KG1 (cell line): ENCODE measurements at places on chromosomes 11 and 22.

DNA sequence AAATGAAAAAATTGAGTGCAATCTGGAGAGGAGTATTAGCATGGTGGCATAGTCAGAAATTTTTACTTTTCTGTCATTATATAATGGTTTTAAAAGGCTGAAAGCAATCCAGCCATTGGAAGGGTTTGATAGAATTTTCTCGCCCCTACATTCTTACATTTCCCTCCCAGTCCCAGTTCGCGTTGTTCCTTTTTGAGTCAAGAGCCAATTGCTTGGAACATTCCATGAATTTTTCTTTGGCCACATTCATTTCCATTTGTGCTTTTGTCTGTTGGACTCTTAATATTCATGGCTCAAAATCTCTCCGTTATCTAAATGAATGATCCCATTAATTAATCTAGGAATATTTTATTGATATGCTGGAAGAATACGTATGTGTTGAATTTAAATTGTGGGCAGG is 66.0 kb downstream of the GRK3 start:
- no peak for DNase-seq

DNA sequence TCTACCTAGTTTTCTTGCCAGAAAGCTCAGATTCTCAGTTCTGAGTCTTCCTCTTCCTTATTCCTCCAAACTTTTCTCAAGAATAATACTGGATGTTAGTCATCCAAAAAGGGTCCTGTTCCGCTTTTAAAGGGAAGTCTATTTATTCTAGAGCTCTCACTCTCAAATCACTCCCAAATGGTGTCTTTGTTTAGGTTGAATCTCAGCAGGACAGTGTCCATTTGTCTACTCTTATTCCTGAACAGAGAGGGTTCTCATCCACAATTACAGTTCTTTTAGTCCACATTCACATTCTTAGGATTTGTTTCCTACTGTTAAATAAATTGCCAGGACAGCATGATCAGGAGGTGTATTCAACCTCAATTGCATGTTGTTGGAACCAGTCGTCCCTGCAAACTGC is 61.3 kb downstream of the MUC15 start:
- no peak for DNase-seq

GRCh38 chr22:26431261-26431995 is 2.4 kb downstream of the ASPHD2 start:
- DNase-seq: no peak

- DNase-seq: no peak
Measured at GRCh38 chr11:85115798-85116197, 511.3 kb downstream of the DLG2 start.

GRCh38 chr11:123493349-123494063 is 63.4 kb downstream of the GRAMD1B start:
- no peak for DNase-seq

- no peak for DNase-seq
Measured at GRCh38 chr11:38272376-38272775, 1674.3 kb upstream of the RAG2 start.

- no peak for DNase-seq
Measured at GRCh38 chr22:44889255-44889878, 120.4 kb downstream of the PHF21B start.

DNA sequence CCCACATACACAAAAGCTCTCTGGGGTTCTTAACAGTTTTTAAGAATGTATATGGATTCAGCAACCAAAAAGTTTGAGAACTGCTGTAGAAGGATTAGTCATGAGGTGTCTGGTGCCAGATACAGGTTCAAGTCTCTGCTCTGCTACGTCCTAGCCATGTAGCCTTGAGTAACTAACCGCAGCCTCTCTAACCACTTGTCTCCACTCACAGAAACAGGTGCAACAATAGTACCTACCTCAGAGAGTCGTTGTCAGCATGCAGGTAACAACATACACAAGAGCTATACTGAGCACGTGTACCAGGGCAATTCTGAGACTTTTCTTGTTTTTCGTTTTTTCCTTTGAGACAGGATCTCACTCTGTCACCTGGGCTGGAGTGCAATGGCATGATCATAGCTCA is 26.9 kb downstream of the CBX7 start:
- no peak for DNase-seq

DNA sequence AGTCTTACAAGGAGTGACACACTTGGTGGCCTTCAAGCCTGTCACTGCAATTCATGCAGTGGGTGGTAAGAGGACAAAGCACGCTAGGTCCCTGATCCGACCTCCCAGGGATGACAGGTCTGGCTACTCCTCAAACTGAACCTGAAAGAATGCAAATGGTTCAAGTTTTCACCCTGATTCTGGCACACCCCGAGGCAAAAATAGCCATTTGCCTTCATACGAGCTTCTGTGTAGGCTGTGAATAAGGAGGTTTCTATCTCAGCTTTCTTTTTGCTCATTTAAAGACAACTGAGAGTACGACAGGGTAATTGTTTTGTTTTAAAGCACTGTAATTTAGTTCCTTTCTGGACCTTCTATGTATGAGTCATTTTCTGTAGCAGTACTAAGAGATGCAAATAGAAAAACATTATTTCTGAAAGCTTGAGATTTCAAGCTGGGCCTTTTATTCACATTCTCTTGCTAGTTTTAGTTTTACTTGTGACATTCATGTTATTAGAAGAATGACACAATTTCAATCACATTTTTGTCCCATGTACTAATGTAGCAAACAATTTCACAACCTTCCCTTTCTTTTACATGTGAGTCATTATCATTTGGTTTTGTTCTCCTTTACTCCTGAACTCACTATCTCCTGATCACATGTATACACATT is 56.6 kb upstream of the FDX1 start:
- no peak for DNase-seq

- DNase-seq: no peak
Measured at GRCh38 chr11:39192671-39193070, 2266.8 kb downstream of the LRRC4C start.
